Stimulated activated CD8-positive, alpha-beta memory T cell treated with anti-CD3 and anti-CD28 coated beads, Interleukin-7, amount 100 ng/mL, for 48 hours (primary cell): ENCODE measurements at places on chromosomes 12 and 14.

- DNase-seq = no peak
Measured at GRCh38 chr12:108468196-108468968, 46.7 kb upstream of the FICD start.

DNA sequence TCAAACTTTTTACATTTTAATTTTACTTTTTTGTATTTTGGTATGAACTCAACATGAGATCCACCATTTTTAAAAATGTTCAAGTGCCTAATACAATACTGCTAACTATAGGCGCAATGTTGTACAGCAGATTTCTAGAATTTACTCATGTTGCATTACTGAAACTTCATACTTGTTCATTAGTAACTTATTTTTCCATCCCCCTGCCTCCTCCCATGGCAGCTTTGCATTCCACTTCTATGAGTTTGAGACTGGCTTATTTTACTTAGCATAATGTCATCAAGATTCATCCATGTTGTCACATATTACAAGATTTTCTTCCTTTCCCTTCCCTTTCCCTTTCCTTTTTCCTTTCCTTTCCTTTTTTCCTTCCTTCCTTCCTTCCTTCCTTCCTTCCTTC is 825.9 kb downstream of the SLC16A7 start:
- no peak for DNase-seq

- no peak for DNase-seq
Measured at GRCh38 chr12:19150273-19150900, 20.9 kb downstream of the PLEKHA5 start.

DNA sequence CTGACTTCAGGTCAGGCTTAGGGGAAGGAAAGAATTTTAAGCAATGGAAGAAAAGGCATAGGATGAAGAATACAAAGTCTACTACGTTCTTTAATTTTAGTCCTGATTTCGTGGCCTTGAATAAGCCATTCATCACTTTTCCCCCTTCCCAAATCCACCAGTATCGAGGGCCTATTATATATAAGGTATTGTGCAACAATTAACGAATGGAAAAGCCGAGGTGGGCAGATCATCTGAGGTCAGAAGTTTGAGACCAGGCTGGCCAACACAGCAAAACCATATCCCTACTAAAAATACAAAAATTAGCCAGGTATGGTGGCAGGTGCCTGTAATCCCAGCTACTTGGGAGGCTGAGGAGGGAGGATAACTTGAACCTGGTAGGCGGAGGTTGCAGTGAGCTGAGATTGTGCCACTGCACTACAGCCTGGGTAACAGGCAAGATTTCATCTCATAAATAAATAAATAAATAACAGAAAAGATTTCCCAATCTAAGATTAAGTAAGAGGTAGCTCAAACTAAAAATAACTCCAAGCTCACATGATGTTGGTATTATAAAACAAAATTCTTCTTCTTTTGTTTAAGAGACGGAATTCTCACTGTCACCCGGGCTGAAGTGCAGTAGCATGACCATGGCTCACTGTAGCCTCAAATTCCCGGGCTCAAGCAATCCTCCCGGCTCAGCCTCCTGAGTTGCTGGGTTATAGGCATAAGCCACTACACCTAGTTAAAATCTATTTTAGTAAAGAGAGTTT is 58.3 kb upstream of the NR2C1 start:
- no peak for DNase-seq

- DNase-seq = no peak
Measured at GRCh38 chr12:57153415-57153997, 6.1 kb upstream of the LRP1-AS start.

- DNase-seq = no peak
Measured at GRCh38 chr14:76174982-76175381, 23.3 kb downstream of the GPATCH2L start.

DNA sequence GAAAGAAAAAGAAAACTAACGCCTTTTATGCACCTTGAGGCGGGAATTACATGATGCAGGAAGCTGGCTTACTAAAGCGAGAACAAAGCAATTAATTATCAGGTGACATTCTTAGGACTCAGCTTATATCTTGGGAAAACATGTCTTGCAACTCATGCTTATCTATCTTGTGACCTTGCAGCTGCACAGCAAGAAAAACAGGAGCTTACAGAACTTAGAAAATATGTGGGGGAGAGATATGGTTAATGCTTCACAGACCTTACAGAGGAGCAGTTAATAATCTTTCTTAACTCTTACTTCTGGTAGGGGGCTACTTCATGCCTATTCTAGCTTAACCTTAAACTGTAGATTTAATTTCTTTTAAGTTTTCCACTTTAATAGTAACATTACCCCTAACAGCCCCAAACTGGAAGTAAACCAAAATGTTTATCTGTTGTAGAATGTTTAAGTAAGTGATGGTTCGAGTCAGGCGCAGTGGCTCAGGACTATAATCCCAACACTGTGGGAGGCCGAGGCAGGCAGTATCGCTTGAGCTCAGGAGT is 13.2 kb upstream of the OR11G2 start:
- DNase-seq = no peak

DNA sequence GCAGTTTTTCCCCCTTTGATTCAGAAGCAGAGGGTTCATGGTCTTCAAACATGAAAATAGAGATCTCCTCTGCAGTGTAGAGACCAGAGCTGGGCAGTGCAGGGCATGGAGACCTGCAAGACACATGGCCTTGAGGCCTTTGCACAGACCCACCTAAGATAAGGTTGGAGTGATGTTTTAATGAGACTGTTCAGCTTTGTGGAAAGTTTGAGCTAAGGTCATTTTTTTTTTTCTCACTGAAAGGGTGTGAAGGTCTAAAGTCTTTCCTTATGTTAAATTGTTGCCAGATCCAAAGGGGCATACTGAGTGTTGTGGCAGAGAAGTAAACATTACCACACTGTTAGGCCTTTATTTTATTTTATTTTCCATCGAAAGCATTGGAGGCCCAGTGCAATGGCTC is 185.1 kb downstream of the MSRB3 start:
- no peak for DNase-seq

GRCh38 chr14:78440356-78440894 is 270.3 kb downstream of the NRXN3 start:
- DNase-seq = no peak

DNA sequence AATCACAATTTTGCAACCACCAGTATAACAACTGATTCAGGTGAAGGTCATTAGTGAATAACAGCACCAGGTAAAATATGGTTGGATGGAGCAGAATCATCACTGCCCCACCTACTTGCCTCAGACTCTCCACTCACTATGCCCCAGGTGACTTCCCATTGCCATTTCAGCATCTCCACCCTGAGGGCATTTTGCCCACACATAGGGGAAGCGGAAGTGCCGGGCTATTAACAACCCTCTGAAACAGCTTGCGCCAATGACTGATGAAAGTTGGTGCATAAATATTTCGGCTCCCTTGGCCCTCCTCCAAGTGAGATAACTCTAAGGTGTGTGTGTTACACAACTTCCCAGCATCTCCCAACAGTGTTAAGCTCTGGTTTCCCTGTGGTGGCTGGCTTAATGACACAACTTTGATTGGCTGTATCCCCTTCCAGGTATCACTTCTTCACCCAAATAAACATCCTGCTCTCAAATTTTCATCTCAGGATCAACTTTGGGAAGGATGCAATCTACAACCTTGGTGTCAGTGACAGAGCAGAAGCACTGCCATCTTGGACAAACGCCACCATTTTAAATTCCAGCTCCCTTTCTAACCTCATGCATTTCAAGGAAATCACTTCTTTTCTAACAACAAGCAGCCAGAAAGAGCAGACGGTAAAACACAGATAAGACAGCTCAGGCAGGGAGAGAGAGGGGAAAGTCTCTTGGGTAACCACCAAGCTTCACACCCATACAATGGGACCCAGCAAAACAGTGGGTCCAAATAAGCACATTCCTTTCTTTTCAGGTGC is 73.6 kb upstream of the PPP2R5C start:
- no peak for DNase-seq

GRCh38 chr14:42214981-42215491 is 608.4 kb downstream of the LRFN5 start:
- DNase-seq = no peak

DNA sequence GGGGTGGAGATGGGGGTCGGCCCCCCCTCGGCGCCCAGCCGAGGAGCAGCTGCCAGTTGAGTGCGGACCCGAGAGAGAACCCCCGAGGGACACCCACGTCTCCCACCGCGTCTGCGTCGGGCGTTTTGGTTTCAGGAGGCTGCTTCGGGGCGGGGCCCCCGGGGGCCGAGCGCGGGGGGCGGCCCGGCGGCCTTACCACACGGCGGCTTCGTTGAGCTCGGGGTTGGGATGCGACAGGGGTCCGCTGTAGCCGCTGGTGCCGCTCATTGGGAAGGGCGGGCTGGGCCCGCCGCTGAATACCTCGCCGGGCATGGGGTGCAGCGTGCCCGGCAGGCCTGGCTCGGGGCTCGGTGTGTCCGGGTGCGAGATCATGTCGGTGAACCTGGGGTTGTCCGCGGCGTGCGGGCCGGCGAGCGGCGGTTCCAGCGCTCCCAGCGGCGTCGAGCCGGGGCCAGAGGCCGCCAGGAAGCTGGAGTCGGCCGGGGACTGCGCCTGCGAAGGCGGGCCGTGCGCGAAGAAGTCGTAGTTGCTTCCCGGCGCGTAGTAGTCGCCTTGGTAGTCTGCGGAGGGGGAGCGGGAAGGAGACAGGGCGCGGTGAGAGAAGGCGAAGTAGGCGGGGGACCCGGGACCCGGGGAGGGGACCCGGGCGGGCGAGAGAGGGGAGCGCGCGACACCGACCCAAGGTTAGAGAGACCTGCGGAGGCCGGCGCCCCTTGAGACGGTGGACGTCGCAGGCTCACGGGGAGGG is 8.5 kb downstream of the LHX5 start:
- DNase-seq = no peak

GRCh38 chr12:46523863-46524770 is 151.5 kb upstream of the SLC38A2 start:
- no peak for DNase-seq

DNA sequence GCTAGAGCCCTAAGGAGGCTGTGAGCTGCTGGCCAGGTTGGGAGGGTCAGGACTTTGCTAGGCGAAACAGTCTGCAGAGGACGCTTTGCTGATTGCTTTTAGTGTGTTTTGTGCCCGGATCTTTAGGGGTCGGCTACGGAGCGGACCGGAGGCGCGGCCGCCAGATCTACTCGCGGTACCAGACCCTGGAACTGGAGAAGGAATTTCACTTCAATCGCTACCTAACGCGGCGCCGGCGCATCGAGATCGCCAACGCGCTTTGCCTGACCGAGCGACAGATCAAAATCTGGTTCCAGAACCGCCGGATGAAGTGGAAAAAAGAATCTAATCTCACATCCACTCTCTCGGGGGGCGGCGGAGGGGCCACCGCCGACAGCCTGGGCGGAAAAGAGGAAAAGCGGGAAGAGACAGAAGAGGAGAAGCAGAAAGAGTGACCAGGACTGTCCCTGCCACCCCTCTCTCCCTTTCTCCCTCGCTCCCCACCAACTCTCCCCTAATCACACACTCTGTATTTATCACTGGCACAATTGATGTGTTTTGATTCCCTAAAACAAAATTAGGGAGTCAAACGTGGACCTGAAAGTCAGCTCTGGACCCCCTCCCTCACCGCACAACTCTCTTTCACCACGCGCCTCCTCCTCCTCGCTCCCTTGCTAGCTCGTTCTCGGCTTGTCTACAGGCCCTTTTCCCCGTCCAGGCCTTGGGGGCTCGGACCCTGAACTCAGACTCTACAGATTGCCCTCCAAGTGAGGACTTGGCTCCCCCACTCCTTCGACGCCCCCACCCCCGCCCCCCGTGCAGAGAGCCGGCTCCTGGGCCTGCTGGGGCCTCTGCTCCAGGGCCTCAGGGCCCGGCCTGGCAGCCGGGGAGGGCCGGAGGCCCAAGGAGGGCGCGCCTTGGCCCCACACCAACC is 1.5 kb downstream of the HOXC6 start:
- no peak for DNase-seq

DNA sequence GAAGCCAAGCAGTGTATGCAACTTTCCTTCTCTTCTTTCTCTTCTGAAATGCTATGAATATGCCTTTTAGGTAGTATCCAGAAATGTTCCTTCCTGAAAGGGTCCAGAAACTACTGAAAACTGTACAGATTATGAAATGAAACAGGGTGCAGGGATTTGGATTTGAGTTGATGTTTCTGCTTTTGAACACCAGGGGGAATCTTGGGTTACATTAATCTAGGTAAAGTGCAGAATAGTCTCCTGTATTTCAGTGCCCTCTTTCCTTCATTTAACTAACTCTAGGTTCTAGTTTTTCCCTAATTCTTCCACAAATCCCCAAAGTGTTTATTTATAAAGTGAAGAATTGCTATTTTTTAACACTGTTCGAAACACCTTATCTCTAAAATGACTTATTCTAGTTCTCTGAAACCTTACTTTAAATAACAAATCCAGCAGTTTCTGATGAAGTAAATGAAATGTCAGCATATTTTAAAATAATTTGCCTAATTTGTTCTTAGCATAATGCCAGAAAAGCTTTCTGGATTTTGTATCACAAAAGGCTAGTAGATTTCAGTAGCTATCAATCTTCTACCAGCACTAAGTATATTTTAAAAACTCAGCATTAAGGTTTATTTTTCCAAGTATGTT is 111.9 kb downstream of the LRRK2 start:
- DNase-seq = no peak

DNA sequence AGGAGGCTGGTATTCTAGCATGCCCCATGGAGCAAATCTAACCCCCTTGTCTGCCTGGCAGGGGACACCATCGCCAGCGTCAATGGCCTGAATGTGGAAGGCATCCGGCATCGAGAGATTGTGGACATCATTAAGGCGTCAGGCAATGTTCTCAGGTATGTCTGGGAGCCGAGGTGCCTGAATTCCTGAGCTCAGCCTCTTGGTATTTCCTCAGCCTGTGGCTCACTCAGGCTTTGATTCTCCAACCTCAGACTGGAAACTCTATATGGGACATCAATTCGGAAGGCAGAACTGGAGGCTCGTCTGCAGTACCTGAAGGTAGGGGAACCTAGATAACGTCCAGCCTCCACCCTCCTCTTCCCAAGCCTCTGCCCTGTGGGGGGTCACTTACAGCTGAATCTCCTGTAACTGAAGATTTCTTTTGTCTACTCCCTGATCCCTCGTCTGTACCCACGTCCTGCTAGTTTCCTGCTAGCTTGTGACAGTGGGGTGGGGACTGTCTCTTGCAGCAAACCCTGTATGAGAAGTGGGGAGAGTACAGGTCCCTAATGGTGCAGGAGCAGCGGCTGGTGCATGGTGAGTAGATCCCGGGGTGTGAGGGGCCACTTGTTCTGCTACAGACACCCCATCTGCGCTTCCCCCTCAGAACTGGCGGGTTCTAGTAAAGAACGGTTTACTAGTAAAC is 7.0 kb downstream of the TAMALIN start:
- no peak for DNase-seq

DNA sequence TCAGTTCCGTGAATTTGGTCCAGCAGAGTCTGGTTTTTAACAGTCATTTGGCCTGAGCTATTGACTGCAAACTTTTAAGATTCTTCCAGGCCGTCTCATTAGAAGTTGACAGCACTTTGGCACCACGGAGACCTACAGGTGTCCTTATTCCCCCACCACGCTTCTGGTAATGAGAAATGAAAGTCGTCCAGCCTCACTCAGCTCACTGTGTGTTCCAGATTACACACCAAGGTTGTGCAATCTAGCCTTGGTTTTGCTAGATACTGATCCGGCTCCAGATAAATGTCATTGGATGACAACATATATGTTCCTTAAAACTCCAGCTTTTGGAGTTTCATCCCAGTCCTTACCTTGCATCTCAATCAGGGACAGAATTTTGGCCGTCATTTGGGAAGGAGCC is 210.4 kb downstream of the CHST11 start:
- no peak for DNase-seq
